ENCODE measurements at places on chromosomes 7 and 10.

GRCh38 chr7:147418966-147419365 lies 1171.6 kb upstream of the C7orf33 start:
- no peak for DNase-seq

- no peak for DNase-seq
Measured at GRCh38 chr7:156832195-156832877, 60.6 kb downstream of the LMBR1 start.

- DNase-seq, result no peak
Measured at GRCh38 chr10:98953251-98953650, 282.4 kb downstream of the HPSE2 start.

DNA sequence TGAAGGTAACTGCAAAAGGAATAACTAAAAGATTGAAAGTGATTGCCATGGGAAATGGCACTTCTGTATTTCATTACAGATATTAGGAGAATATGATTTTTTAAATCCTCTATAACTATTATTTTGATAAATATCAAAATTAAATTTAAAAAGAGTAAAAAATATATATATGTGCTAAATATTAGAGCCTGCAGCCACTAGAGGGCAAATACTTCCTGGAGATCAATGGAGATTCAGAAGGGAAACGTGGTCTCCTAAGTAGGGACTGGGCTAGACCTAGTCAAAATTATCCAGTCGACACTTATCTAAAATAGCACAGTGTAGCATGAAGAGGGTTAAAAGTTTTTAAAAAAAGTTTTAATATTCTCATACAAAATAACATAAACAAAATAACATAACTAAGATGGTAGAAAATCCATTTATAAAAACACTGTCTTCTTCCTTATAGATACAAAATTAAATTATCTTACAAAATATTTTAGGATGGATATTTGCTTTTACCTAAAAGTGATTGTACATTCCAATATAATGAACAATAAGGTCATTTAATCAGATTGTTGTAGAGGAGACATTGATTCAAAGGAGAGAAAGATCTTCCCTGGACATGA lies 434.3 kb downstream of the MDFIC start:
- DNase-seq, result peak; percentile 80

- DNase-seq, result no peak
Measured at GRCh38 chr7:132574223-132574622, 2.0 kb downstream of the PLXNA4 start.

GRCh38 chr10:34869135-34869836 lies 54.2 kb upstream of the PARD3 start:
- DNase-seq, result no peak

- no peak for DNase-seq
Measured at GRCh38 chr7:70523249-70523988, 608.5 kb upstream of the GALNT17 start.

- no peak for DNase-seq
Measured at GRCh38 chr10:19570120-19570519, 246.1 kb upstream of the PLXDC2 start.

- peak; percentile 95 for DNase-seq
Measured at GRCh38 chr7:22577470-22578001, 77.5 kb upstream of the STEAP1B start.

Measured in foreskin fibroblast (primary cell).